Upper lobe of right lung (tissue), 1 donor: ENCODE measurements at places on chromosomes 5 and 9. TPM values are rescaled to one million over a fixed set of nuclear protein-coding genes. Genes with fewer than 3 reads are reported as not detected.

Gene KCNN2
- 2.1 TPM for total RNA-seq

Gene FGF18
- total RNA-seq = 4.2 TPM

Gene NUTM2F
- not detected for total RNA-seq

Gene GBGT1
- total RNA-seq = 27.4 TPM

Gene SLC23A1
- total RNA-seq = not detected

Gene KIF4B
- 0.17 TPM for total RNA-seq

Gene SPATA31D4
- not detected for total RNA-seq

Gene CLIC3
- total RNA-seq = 80.7 TPM

Gene MELK
- total RNA-seq = 1.2 TPM

Gene GCNT4
- 2.8 TPM for total RNA-seq

Gene TMOD1
- 11.3 TPM for total RNA-seq

Gene CCDC171
- total RNA-seq = 3.0 TPM

Gene LCN9
- total RNA-seq = not detected

Gene PDE6A
- total RNA-seq = 0.09 TPM

Gene FPGS
- total RNA-seq = 68.9 TPM

Gene ACTBL2
- not detected for total RNA-seq

Gene TOMM5
- total RNA-seq = 60.7 TPM

Gene C9
- total RNA-seq = not detected

Gene TAF11L6
- total RNA-seq = not detected

Gene DENND4C
- 105 TPM for total RNA-seq

Gene SHOC1
- total RNA-seq = not detected

Gene LECT2
- total RNA-seq = not detected

Gene CCNJL
- total RNA-seq = 16.6 TPM

Gene CAVIN4
- 1.3 TPM for total RNA-seq

Gene STX17
- 42.6 TPM for total RNA-seq

Gene GABRA6
- total RNA-seq = not detected

Gene SUSD1
- 31.0 TPM for total RNA-seq

Gene EFNA5
- total RNA-seq = 12.0 TPM

Gene CSF1R
- 48.7 TPM for total RNA-seq

Gene SPINK7
- total RNA-seq = not detected

Gene ROPN1L
- 1.9 TPM for total RNA-seq

Gene IFNA21
- not detected for total RNA-seq

Gene ERAP2
- total RNA-seq = 26.9 TPM

Gene SLIT3
- 70.0 TPM for total RNA-seq
